HAP-1 (cell line): ENCODE measurements at places on chromosomes 2 and 18.

- DNase-seq: no peak
Measured at GRCh38 chr18:34657860-34658500, 52.1 kb upstream of the DTNA start.

- DNase-seq: no peak
Measured at GRCh38 chr18:10387399-10387798, 67.0 kb upstream of the APCDD1 start.

GRCh38 chr2:164061129-164061746 lies 325.4 kb upstream of the FIGN start:
- DNase-seq: peak; percentile 82

- DNase-seq: no peak
Measured at GRCh38 chr2:43542285-43542933, 53.4 kb downstream of the THADA start.

GRCh38 chr2:6184532-6185292 lies 492.5 kb downstream of the SOX11 start:
- no peak for DNase-seq

DNA sequence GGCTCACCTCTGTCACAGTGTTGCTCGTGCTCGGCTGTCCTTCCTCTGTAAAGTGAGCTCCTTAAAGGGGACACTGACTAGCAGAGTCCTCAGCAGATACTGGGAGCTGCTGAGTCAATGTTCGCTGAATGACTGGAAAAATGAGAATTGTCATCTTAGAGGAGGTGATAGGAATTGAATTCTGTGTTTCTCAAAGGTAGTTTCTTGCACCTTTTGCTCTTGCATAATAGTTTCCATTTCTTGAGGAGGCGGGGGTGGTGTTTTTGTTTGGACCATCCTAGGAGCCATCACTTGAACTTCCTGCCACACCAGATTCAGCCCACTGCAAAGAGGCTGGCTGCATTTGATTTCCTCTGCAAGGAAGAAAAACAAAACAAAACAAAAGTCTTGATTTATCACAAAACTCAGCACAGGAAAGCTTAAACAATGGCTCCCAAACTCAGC lies 11.4 kb upstream of the RFX8 start:
- DNase-seq: no peak

GRCh38 chr2:3519255-3520205 lies at the start of gene ADI1:
Gene ADI1 (minus strand): TSS chr2:3519531. CDS start chr2:3519487, 44 bp downstream.
- peak; percentile 41 for DNase-seq

DNA sequence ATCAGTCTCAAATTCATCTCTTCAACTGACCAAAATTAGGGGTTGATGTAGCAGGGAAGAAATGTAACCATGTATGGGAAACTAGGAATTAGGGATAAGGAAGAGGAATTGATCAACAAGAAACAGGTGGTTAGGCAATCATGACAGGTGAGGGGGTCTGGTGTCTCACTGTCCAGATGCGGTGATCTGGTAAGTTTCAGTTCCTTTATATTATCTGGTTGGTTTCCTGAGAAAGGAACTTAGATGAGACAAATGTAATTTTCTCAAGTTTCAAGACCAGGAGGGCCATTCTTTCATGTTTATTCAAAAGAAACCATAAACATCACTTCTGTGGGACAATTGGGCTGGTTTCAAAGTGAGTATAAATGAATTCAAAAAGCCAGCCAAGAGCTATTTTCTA lies 306.2 kb upstream of the KCNJ3 start:
- no peak for DNase-seq

- DNase-seq: no peak
Measured at GRCh38 chr2:69253611-69254301, 133.3 kb downstream of the GFPT1 start.

GRCh38 chr2:205714058-205714776 lies 31.9 kb downstream of the NRP2 start:
- DNase-seq: no peak

- no peak for DNase-seq
Measured at GRCh38 chr2:232476045-232476444, 11.6 kb downstream of the ECEL1 start.

DNA sequence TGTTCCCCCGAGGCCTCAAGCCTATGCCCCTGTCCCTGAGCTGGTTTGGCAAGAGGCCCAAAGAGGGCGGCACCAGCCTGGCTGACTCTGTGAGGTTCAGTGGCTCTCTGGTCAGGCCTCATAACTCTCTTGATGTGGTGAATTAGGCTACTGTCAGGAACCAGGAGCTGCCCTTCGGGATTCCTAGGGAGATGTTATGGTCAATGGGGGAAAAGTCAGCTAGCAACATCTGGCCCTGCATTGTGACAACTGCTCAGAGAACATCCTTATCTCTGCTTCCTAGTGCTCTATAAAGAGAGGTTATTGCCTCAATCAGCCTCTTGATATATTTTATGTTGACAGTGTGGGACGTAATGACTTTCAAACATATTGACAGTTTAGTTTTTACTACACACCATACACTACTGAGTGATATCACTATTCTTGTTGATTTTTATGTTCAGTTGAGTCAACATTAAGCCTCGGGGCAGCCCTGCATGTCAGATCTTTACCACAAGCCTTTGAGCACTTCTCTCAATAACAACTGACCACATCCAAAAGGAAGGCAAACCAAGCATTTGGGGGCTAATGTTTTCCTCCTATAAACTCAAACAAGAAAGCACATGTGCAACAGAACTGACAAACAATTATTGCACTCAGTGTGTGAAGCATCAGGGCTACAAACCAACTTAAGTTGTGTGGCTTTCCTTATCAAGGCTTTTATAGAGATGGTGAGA lies 448.3 kb upstream of the SLC14A2 start:
- DNase-seq: no peak

GRCh38 chr2:185132501-185133041 lies 534.2 kb downstream of the ZNF804A start:
- DNase-seq: no peak

DNA sequence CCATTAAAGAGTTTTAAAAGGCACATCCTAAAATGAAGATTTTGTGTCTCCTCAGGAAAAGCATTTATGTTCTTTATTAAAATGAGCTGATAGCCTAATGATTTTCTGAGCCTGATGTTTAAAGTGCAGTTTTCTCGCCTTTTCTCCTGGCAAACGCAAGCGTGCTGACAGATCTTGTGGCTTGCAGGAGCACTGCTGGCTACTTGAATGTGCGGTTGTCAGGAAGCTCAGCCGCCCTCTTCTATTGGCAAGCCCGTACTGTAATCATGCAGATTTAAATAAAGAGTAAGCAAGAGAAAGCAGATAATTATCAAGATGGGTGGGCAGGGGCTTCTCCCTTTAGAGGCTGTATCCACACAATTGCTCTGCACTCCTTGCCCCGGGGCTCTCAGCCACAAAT lies 139.5 kb upstream of the SPHKAP start:
- no peak for DNase-seq
